ENCODE measurements at places on chromosomes 2 and 18.

DNA sequence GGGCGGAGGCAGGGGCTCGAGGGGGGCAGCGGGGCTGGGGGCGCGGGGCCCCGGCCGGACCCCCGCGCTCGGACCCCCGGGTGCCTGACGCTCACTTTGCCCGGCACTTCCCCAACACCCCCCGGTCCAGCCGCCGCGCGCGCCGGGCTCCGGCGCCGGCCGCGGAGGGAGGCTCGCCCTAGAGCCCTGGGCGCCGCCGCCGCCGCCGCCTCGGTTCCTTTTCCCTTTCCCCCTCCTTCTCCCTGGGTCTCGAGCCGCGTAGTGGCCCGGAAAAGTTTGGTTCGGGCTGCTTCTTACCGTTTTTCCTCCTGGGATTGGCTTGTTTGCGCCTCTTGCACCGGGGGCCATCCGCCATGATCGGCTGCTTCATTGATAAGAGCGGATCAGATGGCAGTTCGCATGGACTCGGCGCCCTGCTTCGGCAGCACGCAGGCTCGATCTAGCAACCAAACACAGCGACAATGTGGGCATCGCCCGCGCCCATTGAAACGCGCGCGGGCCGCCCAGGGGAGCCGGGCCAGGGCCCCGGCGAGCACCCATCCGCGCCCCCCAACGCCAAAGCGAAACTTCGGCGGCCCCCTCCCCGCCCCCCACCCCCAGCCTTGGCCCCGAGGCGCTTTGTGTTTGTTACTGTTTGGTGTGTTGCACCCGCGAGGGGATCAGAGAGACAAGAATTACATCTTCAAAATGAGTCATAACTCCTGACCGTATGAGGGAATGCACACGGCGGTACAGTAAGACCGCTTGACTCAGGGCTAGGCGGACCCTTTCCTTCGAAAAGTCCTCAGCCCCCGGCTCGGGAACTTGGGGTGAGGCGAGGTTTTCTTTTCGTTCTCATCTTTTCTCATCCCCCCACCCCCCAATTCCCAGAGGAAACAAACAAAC is 2.7 kb downstream of the ZEB2 start:
- DNase-seq = peak; percentile 23

- DNase-seq = no peak
Observed at GRCh38 chr2:15145046-15145817, 415.9 kb downstream of the NBAS start.

DNA sequence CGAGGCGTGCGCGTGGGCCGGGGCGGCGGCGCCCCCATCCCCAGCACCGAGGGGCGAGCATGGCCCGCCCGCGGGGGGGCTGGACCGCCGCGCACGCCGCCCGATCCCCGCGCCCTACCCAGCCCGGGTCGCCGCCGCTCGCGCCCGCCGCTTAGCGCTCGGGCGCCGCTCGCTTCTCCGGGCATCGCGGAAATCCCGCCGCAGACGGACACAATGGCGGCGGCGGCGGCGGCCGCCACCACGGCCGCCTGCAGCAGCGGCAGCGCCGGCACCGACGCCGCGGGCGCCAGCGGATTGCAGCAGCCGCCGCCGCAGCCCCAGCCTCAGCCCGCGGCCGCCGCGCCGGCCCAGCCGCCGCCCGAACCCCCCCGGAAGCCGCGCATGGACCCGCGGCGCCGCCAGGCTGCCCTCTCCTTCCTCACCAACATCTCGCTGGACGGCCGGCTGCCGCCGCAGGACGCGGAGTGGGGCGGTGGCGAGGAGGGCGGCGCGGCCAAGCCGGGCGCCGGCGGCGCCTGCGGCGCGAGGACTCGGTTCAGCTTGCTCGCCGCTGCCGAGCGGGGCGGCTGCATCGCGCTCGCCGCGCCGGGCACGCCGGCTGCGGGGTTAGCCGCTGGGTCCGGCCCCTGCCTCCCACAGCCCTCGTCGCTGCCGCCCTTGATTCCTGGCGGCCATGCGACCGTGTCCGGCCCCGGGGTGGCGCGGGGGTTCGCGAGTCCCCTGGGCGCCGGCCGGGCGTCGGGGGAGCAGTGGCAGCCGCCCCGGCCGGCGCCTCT is 453 bp downstream of the CABLES1 start:
- DNase-seq = no peak

DNA sequence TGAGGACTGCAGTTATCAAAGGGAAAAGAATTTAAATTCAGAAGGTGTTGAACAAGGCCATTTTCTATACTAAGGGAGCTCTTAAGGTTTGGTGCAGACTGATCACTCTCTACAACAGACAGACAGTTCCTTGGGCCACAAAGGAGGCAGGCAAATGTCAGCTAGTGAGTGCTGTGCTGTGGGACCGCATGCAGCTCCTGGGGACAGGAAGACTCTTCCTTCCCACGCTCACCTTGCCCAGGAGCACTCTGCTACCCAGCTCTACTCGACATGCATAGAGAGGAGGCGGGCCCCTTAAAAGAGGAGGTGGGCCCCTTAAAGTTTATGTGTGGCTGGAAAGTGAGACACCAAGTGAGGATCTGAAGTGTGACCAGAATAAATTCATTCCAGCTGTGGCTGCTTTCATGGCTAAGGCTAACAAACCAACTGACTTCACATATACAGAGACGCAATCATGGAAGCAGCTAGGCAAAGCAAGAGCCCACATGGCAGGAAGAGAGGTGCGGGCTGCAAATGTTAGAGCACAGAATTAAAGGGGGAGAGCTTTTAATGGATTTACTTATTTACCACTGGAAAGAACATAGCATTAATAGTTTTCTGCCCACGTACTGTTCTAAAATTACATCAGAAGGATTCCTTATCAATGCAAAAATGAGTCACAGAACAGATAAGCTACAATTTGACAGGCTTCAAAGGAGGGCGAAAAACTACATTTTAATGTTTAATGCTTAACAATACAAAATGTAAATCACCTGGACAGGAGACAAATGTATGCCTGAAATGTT is 101.4 kb upstream of the RNU4ATAC start:
- DNase-seq = no peak

DNA sequence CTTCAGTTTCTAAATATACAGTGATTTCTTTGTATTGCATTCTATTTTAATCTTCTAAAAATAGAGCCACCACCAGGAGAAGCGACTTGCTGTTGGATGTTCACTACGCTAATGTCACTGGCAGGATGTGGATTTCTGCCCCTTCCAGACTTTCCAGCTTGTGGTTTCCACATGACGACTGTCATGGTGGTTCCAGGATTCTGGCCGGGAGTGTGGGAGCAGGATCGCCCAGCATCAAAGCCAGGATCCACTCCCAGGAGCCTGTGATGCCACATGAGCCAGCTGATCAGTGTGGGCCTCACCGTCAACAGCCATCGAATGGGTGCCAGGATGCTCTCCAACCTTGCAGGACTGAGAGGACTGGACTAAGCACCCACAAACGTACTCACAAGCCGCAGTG is 148.8 kb downstream of the HDAC4 start:
- no peak for DNase-seq

DNA sequence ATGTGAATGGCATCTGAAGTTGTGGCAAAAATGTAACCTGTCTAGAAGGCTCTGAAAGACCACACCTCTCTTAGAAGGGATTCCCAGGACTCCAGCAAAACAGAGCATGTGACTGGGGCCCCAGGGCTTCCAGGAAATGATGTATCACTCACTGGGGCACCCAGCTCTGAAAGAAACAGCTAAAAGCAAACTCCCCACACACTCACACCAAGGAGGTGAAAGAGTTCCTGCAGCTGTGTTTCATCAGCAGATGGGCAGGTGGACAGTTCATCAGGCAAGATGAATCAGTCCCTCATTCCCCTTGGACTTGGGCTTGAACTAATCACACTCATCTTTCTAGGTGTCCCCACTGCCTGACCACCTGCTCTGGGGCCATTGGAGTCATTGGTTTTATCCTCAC is 76.2 kb downstream of the CCBE1 start:
- no peak for DNase-seq

DNA sequence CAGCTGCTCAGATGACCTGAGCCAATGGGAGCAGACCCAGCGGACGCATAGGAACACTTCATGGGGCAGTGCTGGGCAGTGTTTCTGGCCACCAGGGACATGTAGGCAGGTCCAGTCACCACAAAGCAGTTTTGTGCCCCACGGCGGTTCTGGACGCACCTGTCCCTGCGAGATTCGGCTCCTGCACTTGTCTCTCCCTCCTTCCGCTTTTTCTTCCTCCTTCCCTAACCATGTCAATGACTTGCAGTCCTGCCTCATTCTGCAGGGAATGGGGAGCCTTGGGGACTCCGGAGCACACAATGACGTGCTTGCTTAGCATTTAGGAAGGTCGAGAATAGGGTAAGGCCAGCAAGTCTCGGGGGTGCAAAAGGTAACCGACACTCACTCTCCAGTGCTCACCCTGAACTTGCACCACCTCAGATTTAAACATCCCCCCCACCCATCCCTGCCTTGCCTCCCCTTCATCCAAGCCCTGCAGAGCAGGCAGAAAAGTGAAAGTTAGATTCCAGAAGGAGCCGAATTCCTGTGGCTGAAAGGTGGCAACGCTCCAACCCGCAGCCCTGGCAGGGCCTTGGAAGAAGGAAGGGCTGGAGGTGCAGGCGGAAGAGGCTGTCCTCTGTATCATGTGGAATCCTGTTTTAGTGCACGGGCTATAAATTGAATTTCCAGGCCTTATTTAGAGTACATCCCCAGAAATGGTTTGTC is 40.5 kb upstream of the ATG16L1 start:
- DNase-seq = no peak

DNA sequence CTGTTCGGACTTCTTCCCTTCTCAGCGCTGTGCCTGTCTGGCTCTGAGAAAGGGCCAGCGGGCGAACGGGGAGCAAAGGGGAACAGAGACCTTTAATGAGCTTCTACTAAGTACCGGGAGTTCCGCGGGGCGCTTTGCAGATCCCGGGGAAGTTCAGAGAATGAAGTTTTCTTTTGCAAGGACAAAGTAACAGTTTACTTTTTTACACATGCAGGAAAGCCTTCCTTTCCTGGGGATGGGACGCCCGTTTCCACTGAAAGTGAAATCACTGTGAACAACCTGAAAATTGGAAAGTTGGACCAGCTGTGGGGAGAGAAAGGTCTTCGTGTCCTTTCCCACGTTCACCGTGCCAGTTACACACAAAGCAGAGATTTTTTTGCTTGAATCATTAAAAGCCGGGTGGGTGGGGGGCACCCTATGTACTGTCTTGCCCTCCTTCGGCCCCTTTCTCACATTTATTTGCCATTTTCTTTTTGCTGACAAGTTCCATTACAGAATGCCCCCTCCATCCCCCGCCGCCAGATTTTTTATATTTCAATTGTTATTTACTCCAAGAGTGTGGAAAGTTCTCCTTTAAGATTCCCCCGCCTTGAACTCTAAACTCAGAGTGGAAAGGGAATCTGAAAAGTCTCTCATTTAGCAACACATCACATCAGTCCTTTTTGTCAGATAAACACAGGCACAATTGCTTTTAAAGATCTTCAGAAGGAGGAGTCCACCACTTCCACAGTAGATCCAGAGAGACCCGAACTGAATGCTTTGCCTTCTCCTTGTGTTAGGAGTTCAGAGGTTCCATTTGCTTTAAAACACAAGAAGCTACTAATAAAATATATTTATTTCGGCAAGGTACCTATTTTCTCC is 1.1 kb upstream of the FN1 start:
- no peak for DNase-seq

- DNase-seq = no peak
Observed at GRCh38 chr2:134640494-134640893, 78.3 kb downstream of the TMEM163 start.

- no peak for DNase-seq
Observed at GRCh38 chr18:57927511-57927910, 116.5 kb upstream of the NEDD4L start.

DNA sequence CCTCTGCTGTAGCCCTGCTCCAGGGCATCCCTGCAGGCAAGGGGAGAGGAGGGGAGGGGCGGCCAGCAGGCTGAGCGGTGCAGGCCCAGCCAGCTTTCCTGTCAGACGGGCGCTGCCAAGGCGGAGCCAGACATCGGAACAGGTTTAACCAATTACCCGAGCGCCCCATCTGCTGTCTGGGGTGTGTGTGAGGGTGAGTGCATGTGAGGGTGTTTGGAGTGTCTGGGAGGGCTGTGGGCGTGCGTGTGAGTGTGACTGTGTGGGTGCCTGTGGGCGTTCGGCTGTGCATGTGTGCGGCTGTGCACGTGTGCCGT is 20.0 kb downstream of the EMX1 start:
- DNase-seq = no peak

DNA sequence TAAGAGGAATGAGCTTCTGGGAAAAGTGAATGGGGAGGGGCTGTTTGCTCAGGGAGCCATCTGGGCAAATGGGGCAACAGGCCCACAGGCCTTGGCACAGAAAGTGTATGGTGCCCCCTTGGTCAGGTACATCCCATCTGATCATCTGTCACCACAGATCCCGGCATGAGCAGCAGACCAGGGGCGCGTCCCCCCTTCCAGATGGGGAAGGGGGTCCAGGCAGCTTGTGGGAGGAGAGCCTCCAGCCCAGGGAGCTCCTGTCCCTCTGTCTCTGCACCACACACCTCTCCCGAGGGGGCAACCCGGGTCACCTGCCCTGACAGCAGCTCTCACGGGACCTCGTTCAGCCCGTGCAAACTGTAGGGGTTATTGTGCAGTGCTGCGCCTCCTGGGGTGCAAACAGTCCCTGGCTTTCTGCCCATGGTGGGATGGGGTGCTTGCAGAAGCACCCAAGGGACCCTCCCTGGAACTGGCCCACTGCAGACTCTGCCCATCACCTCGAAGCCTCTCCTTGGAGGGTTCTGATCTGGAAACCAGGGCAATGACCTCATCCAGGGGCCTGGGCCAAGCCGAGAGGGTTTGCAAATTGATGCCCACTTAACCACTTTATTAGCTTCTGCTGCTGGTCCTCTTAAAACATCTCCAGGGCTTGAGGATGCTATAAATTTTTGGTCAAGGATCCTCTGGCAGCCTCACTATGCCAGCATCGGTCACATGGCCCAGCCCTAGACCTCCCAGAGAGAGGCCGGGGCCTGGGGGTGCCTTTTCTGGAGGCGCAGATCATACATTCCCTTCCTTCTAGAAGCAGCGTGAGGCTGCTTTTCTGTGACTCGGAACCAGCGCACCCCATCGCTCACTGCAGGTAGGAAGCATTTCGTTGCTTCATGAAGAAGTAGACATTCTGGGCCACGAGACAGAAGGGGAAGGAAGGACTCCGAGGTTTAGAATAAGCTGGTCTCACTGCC is 7.6 kb upstream of the BOK start:
- no peak for DNase-seq

DNA sequence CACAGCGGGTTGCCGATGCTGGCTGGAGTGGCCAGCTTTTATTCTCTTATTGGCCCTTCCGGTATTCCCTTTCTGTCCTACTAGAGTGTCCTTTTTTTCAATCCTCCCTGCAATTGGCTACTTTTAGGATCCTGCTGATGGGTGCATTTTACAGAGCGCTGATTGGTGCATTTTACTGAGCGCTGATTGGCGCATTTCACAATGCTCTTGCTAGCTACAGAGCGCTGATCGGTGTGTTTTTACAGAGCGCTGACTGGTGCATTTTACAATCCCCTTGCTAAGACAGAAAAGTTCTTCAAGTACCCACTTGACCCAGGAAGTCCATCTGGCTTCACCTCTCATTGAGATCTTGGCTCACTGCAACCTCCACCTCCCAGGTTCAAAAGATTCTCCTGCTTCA is 44.4 kb upstream of the SPRED2 start:
- DNase-seq = no peak

GRCh38 chr2:38178556-38179419 is 102.8 kb upstream of the CYP1B1 start:
- no peak for DNase-seq

GRCh38 chr2:162676515-162676914 is 162.1 kb downstream of the KCNH7 start:
- DNase-seq = no peak
